Activated CD4-positive, alpha-beta T cell treated with anti-CD3 and anti-CD28 coated beads, Interleukin-2, amount 10 ng/mL, durations not matched to agents 7 days and 5 days (primary cell): ENCODE measurements at places on chromosomes 3 and 15.
A peak's percentile ranks its signal among the peaks of the same experiment; 100 is the strongest.

DNA sequence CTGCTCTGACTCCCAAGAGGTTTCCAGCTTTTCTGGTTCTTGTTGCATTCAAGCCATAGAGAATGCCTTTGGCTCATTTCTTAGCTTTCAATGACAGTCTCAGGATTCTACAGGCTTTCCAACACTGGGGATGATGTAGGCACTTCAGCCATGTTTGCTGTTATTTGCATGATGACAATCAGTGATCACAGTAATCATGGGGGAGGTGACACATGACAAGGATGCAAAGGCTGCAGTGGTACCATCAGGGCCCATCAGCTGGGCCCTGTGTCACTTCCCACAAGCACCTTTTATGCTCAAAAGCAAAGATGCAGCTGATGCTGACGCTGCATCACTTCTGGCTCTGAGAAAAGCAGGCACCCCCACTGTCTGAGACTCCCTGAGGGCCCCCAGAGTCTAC lies 18.6 kb downstream of the EPHB1 start:
- DNase-seq: no peak

DNA sequence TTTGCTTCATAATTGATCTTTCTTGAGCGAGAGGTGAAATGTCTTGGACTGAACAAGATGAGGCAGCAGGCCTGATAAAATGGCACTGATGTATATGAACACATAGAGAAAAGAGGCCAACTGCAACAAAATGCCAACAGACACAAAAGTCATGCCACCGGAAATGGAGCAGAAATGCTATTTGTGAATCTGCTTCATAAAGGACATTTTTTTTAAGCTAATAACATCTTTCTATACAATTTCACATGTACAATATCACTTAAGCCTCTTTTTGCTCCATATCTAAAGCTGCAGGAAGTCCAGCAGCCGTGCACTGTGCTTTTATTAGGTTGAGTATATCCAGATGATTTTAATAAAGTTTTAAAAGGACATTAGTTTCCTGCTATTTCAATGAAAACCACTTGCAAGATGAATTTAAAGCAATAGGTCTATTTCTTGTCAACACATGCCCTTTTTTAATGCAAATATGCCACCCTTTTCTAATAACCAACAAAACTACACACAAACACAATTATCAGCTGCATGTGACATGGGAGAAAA lies 169.2 kb upstream of the ADAMTS9 start:
- DNase-seq: no peak

DNA sequence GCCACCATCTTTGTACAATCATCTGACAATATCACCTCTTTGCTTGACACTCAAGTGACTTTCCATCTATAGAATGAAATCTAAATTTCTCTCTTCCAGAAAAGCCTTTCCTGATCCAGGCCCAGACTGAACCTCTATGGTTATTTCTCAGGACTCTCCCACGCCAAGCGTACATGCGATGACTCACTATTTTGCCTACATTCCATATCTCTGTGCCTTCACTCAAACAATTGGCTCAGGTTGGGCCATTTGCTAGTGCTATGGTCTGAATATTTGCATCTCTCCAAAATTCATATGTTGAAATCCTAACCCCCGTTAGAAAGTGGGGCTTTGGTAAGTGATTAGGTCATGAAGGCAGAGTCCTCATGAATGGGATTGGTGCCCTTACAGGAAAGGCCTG lies 43.9 kb downstream of the ST3GAL6 start:
- DNase-seq: no peak

DNA sequence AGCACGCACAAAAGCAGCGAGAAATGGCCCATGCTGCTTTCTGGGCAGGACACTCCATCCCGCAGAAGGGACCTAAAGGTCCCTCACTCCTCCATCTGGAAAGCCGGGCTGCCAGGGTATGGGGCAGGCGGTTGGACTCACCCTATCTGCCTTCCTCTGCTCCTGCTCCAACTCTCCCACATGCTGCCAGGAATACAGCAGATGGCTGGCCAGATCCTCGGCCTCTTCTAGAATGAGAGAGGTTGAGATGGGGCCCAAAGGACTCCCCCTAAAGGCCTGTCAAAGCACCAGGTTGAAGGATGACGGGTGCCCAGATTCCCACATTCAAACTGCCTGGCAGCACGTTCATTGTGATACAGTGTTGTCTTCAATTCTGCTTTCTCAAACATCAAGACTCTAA lies 85.1 kb upstream of the C2CD4B start:
- DNase-seq: no peak

GRCh38 chr3:38015485-38015884 lies 14.0 kb downstream of the PLCD1 start:
- DNase-seq: no peak

DNA sequence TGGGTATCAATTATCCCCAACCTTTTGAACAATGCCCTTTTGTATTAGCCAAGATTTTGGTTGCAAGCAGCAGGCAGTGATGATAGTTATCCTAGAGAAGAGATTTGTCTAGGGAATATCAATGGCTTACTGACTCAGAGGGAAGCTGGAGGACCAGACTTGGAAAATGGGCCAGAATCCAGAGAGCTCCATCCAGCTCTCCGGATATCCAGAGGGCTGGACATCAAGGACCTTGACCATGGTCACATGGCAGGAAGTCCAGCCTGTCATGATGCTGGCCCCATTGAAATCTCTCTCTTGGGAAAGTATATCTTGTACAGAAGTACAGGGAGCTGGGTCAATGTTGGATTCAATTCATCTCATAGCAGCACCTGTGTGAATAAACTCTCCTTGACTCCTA lies 148.5 kb upstream of the PDZRN3 start:
- no peak for DNase-seq

DNA sequence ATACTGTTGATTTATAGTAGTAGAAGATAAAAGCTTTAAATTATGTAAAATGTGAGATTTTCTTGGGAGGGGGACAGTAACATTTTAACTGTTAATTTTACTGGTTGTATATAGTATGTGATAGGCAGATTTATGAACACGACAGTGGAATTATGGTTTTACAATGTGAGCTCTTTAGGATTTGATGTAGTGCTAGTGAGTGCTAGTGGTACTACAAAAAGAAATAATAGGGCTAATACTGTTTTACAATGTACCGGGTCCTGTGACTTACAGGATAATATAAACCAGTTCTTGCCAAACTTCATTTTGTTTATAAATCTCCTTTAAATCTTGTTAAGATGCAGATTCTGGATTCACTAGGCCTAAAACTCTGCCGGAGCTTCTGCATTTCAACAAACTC lies 165.7 kb downstream of the TCF12 start:
- DNase-seq: no peak

GRCh38 chr15:93941697-93942096 lies 289.7 kb upstream of the MCTP2 start:
- no peak for DNase-seq

GRCh38 chr3:173371848-173372487 lies 25.6 kb upstream of the NLGN1 start:
- DNase-seq: no peak

DNA sequence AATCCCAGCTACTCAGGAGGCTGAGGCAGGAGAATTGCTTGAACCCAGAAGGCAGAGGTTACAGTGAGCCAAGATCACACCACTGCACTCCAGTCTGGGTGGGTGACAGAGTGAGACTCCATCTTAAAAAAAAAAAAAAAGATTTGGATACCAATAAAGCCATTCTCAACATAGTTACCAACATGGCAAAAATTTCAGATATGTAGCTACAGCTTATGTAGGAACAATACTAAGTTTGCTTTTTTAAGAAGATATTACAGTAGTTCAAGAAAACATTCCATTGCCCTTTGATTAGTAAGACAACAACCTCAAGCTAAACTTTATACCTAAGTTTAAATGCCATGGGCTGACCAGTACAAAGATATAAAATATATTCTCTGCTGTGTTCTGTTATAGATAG lies 34.4 kb downstream of the ZNF106 start:
- DNase-seq: no peak

DNA sequence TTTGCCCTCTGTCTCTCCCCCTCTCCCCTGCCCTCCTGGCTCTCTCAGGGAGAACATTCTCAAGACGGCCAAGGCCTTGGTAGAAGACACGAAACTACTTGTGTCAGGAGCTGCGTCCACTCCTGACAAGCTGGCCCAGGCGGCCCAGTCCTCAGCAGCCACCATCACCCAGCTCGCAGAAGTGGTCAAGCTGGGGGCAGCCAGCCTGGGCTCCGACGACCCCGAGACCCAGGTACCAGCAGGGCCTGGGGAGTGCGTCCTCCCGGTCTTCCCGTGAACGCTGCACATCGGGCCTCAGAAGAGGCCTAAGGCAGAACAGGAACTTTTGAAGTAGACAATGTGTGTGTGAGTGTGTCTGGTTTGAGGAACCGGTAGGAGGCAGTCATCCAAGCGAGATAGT lies 245.4 kb upstream of the TPM1 start:
- no peak for DNase-seq

GRCh38 chr3:89617706-89618105 lies 510.3 kb downstream of the EPHA3 start:
- no peak for DNase-seq

DNA sequence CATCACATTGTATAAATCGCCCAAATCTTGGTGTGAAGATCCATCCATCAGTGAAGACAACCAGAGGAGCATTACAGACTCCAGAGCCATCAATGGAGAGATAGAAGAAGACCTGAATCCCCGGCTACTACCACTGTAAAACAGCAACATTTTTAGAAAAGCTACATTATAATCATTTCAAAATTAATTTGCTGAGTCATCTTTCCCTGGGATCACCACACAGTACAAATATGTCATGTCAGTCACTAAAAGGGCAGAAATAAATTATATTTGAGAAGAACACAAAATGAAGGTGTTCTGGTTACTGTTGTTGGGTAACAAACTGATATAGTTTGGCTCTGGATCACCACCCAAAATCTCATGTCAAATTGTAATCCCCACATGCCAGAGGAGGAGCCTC lies 218.5 kb upstream of the STT3B start:
- DNase-seq: no peak

DNA sequence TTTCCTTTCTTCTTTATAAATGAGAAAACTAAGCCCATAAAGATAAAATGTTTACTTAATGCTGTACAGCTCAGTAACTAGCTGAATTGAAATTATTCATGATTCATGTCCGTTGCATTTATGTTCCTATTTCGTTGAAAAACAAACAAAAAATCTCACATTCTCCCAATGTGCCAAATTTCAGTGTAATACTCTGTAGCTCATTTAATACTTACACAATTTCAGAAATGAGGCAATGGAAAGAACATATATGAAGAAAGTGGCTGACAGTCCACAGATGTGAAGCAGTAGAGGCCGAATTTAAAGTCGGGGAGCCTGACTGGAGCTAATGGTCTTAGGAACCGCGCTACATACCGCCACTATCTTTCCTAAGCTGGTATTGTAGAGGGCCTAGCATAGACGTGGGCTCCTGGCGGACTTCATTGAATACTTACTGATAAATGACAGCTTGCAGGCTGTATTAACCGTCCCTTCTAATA lies 651 bp downstream of the PLSCR2 start:
- no peak for DNase-seq

GRCh38 chr3:46889381-46890110 lies 12.0 kb downstream of the PTH1R start:
- no peak for DNase-seq

GRCh38 chr3:173743111-173743510 lies 345.6 kb downstream of the NLGN1 start:
- no peak for DNase-seq

GRCh38 chr15:49247556-49248110 lies 77.6 kb downstream of the GALK2 start:
- no peak for DNase-seq

DNA sequence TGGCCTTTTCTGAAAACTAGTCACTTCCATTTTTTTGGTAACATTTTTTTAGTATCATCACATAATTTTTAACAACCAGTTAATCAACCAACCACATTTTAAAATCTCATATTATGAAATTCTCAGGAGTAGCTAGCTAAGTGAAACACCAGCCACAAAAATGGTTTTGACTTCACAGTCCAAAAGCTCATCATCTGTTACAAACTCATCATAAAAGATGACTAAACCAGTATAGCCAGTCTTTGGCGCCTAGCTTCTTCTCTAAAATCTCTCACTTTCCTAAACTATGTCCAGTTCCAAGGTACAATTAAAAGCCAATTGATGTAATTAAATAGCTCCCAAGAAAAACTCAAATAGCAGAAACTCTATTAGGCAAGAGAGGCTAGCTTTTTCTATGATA lies 88.2 kb upstream of the ZNF385D start:
- DNase-seq: no peak

GRCh38 chr3:51955893-51956770 lies 951 bp downstream of the GPR62 start:
- DNase-seq: peak; percentile 27

DNA sequence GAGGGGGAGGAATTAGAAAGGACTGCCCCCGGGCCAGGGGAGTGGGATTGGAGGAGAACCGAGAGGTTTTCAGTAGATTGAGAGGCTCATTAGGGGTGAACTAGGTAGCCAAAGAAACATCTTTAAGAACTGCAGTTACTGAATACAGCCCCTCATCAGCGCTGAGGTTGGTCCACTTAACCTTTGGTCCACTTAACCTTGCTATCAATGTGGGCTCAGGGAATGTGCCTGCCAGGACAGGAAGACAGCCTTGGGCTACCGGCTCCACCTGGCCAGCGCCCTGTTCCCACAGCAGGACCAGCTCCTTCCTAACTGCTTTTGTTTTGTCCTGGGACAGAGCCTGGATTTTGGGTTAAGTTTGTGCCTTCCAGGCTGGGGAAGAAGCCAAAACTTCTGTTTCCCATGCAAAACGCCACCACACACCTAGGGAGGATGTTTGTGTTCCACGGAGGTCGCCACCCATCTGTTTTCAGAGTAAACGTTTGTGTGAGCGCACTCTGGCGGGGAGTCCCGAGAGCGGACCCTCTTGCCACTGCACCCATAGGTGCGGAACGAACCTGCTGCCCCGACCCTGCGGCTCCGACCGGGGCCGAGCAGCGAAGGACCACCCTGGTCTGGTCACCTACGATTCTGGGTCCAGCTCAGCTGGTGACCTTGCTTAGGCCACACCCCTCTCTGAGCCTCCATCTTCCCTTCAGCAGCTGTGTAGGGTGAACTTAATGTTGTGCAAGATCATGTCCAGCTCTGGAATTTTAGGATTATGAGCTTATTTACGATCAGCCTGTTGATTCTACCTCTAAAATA lies 107.4 kb downstream of the VGLL4 start:
- no peak for DNase-seq

DNA sequence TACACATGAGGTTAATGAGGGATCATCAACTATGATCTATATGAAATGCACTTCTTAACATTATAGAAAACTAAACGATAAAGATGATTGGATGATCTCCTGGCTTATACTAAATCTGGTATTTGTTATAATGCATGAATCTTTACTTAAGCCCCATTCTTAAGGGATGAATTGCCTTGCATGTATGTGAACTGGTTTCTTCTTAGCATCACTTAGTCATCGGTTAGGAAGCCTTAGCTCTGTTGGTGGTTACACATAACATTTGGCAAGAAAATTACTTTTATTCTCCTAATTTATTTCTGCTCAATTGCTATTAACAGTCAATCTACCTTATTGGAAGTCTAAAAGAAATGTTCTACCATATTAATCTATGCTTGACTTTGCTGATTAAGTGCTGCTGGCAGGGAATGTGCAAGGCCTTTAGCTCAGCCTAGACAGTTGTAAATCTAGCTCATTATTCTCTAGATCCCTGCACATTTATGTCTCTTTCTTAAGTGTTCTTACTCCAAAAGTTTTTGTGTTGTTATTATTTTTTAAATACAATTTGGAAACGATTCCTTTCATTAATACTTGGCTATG lies 356.0 kb downstream of the ZPLD1 start:
- DNase-seq: no peak
